ENCODE measurements at places on chromosomes 16 and 17.
A peak's percentile ranks its signal among the peaks of the same experiment; 100 is the strongest.

- DNase-seq, result no peak
Observed at GRCh38 chr16:88595921-88596320, 25.7 kb downstream of the ZC3H18 start.

- no peak for DNase-seq
Observed at GRCh38 chr17:27747462-27748359, 52.6 kb downstream of the NOS2 start.

- DNase-seq, result no peak
Observed at GRCh38 chr16:53415504-53415903, 18.8 kb upstream of the RBL2 start.

DNA sequence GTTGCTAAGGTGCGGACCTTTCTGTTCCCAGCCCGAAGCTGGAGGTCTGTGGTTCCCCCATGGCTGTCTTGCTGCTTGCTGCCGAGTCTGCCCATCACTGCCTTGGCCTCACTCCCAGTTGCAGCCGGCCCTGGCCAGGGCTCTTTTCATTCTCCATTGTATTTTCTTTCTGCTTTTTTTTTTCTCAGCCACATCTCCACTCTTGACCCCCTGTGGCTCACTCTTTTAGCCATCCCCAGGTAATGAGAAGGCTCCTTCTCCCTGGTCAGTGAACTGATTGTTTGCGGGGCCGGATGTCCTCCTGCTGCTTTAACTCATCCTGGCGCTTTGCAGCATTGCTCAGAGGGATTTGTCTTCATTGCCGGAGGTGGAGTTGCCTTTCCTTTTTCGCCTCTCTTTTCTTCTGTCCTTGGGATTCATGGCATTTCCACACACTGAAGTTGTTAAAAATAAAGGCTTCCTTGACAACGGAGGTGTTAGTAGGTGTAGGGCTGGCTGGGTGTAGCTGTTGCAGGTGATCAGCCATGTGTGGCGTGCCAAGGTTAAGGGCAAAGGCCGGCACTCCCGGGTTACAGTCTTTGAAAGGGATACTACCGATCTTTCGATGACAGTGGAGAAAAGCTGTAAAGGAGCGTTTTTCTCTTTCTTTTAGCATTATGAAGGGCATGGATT is 34.1 kb downstream of the MAP2K6 start:
- DNase-seq, result peak; percentile 63

- DNase-seq, result no peak
Observed at GRCh38 chr16:51107742-51108141, 43.3 kb downstream of the SALL1 start.

DNA sequence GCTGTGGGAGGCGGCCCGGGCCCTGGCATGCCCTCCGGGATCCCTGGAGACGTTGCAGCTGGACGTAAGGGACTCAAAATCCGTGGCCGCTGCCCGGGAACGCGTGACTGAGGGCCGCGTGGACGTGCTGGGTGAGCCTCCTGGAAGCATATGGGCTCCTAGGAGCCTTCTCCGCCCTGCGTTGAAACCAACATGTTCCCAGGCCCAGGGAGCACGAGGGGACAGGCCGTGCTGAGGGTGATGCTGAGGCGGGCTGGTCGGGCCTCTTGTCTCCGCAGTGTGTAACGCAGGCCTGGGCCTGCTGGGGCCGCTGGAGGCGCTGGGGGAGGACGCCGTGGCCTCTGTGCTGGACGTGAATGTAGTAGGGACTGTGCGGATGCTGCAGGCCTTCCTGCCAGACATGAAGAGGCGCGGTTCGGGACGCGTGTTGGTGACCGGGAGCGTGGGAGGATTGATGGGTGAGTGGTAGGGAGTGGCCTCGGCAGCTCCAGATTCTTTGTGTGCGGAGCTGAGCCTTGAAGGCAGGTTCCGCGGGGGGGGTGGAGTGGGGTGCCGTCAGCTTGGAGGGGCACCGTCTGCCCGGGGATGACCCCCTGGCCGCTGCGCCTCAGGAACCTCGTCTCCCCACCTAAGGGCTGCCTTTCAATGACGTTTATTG is 567 bp downstream of the HSD17B1 start:
- DNase-seq, result no peak

DNA sequence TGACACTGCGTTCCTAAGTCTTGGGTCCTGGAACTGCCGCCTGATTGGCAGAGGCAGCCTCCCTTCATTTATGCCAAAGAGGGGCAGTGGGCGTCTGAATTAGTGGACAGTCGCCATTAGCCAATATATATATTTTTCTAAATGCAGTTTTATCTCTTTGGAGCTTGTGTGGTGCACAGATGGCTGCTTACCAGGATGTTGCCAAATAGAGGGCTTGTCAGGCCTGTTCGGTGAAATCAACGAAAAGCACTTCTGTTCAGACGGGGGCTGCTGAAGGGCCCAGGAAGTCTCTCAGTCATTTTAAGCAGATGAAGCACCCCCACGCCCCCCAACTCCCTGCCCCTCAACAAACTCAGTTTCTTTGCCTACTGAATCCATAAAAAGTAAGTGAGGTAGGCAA is 66.0 kb downstream of the RAP1GAP2 start:
- no peak for DNase-seq

- no peak for DNase-seq
Observed at GRCh38 chr17:45296833-45297124, 20.0 kb downstream of the MAP3K14 start.

- DNase-seq, result no peak
Observed at GRCh38 chr17:39151150-39151942, at the start of gene PLXDC1. PLXDC1 (minus strand) TSS chr17:39151637; CDS start chr17:39151437, 200 bp downstream.
